ENCODE measurements at places on chromosomes 16 and 17.

DNA sequence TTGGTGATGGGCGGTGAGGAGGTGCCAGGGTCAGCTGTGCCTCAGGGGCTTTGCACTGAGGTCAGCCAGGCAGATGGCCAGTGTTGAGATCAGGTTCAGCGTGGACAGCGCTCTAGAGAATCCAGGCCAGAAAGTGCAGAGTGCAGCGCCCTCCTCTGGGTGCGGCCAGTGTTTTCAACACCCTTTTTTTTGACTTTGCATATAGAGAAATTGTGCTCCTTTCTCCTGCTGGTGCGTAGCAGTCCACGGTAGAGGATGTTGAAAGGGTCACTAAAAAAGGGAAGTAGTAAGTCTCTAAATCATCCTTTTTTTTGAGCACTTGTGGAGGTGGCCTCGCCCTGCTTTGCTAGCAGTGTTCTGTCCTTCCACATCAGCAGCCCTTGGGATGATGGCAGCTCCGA, 53.9 kb downstream of the BANP start:
- H3K4me1 ChIP-seq = no peaks in the 10 kb centered on the region
- no peaks in the 10 kb centered on the region for H3K27me3 ChIP-seq
- DNase-seq = peak; percentile 27
- no peak overlapping the region for H3K27ac ChIP-seq
- H3K36me3 ChIP-seq = peaks cover 6% of the 10 kb centered on the region

GRCh38 chr16:56470232-56470631, 18.9 kb downstream of the OGFOD1 start:
- no peak for DNase-seq
- H3K27me3 ChIP-seq = no peaks in the 10 kb centered on the region
- H3K27ac ChIP-seq = no peak overlapping the region
- no peaks in the 10 kb centered on the region for H3K4me1 ChIP-seq
- H3K36me3 ChIP-seq = peaks cover 80% of the 10 kb centered on the region
- no peak overlapping the region for H3K4me3 ChIP-seq

GRCh38 chr16:2231016-2231931, 5.0 kb upstream of the DNASE1L2 start:
- H3K4me3 ChIP-seq = no peak overlapping the region
- H3K4me1 ChIP-seq = peaks cover 2% of the 10 kb centered on the region
- no peak for DNase-seq
- no peak overlapping the region for H3K27ac ChIP-seq
- H3K27me3 ChIP-seq = no peaks in the 10 kb centered on the region

DNA sequence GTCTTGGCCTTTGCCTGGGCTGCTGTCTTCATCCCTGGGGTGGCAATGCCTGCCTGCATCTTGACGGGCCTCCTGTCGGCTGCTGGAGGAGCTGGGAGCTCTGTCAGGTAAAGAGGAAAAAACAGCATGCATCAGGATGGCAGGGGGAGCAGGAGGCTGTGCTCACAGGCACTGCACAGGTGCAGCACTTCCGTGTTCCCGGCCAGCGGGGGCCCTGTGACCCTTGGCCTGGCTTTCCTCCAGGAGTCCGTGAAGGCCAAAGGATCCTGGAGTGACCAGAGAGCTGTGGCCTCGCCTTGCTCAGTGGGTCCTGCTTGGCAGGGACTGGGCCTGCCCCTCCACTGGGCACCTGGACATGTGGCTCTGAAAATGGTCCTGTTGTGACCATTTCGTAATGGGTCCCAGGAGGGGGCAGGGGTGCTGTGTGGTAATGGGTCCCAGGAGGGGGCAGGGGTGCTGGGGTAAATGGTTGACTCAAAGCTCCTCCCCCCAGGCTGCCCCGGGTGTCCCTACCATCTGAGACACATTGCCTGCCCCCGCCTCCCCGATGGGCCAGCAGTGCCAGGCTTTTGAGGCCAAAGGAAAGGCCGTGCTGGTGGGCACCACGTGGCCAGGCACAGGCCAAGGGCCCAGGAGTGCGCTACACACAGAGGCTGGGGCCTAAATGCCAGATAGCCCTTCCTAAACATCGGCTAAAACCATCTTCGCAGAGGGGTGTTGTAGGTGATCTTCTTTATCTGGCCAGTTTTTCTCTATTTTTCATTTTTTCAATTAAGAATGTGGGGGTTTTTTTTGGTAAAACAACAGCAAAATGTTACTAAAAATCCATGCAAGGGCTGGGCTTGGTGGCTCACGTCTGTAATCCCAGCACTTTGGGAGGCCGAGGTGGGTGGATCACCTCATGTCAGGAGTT, 4.0 kb upstream of the FASN start:
- H3K4me3 ChIP-seq = no peak overlapping the region
- H3K36me3 ChIP-seq = no peaks in the 10 kb centered on the region
- DNase-seq = no peak
- no peaks in the 10 kb centered on the region for H3K27me3 ChIP-seq
- peaks cover 31% of the 10 kb centered on the region for H3K4me1 ChIP-seq

GRCh38 chr17:4510618-4510941, 11.9 kb downstream of the SPNS2 start:
- peaks cover 8% of the 10 kb centered on the region for H3K4me1 ChIP-seq
- H3K27ac ChIP-seq = no peak overlapping the region
- no peaks in the 10 kb centered on the region for H3K36me3 ChIP-seq

DNA sequence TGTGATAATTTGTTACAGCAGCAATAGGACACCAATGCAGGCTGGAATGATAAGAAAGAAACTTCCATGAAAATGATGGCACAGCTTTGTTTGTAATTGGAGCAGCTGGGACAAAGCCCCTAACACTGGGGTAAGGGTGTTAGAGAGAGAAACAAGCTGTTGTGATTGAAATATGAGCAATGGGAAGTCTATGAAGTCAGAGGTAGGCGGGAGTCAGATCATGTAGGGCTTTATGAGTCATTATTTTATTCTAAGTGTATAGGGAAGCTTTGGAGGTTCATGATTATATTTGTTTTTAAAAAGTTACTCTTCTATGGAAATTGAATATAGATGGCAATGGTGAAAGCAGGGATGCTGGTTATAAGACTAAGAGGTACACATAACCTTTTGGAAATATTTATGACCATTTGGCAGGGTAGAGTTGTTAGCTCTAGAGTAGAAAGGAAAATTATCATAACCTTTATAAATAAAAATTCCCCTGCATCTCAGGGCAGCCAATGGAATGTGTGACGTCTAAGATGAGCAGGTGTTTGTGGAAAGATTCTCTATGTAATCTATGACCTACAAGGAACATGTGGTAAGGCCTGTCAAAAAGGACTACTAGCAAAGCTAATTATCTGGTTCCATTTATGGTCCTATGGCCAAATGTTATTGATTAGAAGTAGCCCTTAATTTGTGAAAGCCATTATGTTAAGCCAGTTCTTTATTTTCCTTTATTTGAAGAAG, 85.6 kb downstream of the KCNJ2 start:
- H3K4me1 ChIP-seq = no peaks in the 10 kb centered on the region
- H3K4me3 ChIP-seq = no peak overlapping the region
- DNase-seq = no peak
- H3K27ac ChIP-seq = no peak overlapping the region

DNA sequence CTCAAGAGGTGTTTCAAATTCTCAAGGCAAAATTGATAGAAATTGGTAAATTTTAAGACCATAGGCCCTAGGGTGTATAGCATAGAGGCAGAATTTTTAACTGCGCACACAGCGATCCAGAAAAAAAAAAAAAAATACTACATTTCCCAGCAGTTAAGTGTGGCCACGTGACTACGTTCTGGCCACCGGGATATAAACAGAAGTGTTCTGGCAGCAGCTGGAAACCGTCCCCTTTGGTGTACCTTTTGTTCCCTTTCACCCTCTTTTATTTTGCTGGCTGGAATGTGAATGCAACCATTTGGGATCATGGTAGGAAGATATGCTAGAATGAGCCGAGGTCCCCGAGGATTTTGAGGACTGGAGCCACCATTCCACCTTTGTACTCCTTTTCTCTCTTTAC, 52.7 kb upstream of the AKAP1 start:
- DNase-seq = no peak
- H3K27ac ChIP-seq = peak overlapping the region; percentile 94
- no peak overlapping the region for H3K4me3 ChIP-seq
- no peaks in the 10 kb centered on the region for H3K36me3 ChIP-seq

GRCh38 chr17:76385892-76386786, 1.7 kb downstream of the SPHK1 start:
- peaks cover 3% of the 10 kb centered on the region for H3K4me1 ChIP-seq
- H3K4me3 ChIP-seq = peak overlapping the region; percentile 39
- peak; percentile 89 for DNase-seq
- peaks cover 3% of the 10 kb centered on the region for H3K36me3 ChIP-seq
- peaks cover 13% of the 10 kb centered on the region for H3K27me3 ChIP-seq

GRCh38 chr17:79922116-79922601, 82.9 kb upstream of the CBX4 start:
- H3K36me3 ChIP-seq = no peaks in the 10 kb centered on the region
- no peaks in the 10 kb centered on the region for H3K4me1 ChIP-seq
- no peak overlapping the region for H3K4me3 ChIP-seq
- no peaks in the 10 kb centered on the region for H3K27me3 ChIP-seq

GRCh38 chr17:55086635-55087058, 118.1 kb downstream of the STXBP4 start:
- no peak for DNase-seq
- no peaks in the 10 kb centered on the region for H3K27me3 ChIP-seq
- H3K27ac ChIP-seq = no peak overlapping the region
- no peak overlapping the region for H3K4me3 ChIP-seq

DNA sequence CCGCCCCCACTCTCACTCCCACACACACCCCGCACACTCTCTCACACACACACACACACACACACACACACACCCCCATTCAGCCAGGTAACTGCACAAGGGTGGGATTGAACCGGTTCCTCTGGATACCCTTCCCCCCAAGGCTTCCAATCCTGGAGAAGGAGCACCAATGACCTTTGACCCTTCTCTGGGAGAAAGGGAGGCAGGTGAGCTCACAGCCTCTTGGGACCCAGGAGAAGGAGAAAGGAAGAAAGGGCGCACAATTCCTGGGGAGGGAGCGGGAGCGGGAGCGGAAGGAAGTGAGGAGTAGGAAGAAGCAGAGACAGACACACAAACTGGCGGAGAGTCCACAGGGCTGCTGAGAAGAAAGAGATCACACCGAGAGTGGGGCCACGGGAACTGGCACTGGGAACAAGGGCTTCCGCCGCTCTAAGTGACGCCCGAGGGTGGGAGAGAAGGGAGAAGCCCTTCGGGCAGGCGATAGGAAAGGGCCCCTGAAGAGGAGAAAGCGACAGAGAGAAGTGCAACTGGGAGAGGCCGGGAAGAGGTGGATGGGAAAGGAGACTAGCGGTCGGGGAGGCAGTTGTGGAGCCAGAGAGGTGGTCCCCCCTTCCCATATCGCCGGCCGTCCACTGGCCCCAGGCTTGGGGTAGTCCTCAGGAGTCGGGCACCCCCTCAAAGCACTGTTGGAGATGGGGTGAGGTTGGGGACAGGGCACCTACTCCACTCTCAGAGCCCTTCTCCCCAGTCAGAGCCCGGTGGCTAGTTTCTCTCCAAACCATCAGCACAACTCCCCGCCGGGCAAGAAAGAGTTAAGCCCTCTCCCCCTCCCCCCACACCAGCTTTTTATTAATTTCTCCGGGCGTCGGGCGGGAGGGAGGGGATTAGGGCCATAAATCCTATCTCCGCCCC, 1.3 kb downstream of the SAMD14 start:
- H3K36me3 ChIP-seq = no peaks in the 10 kb centered on the region
- H3K4me3 ChIP-seq = peak overlapping the region; percentile 33
- no peak overlapping the region for H3K27ac ChIP-seq

DNA sequence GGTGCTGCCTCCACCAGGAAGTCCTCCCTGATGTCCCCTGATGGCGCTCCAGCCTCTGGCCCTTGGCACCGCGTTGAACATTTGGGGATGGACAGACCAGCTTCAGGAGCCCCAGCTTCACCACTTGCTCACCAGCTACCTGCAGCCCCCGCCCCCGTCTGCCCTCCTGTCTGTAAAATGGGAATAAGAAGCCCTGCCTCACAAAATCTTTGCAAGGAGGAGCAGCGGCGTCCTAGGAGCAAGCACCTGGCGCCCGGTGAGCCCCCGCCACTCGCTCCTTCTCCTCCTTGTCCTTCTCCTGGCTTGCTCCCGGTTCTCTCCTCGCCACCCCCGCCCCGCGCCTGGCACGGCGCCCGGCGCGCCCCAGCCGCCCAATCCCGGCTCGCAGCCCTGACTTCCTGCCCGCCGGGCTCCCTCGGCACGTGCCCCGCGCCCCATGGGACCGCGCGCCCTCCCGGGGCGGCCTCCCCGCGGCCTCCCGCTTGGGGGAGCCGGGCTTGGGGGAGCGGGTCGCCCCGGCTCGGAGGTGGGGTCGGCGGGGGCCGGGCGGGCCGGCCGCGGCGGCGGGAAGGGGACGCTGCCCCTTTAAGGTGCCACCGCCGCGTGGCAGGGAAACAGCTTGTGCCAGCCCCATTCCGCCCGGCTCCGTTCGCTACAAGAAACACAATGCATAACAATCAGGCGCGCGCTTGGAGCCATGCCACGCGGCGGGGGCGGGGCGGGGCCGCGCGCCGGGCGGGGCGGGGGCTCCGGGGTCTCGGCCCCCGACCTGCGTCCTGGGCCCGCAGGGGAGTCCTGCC, 9.1 kb upstream of the PPP1R1B start:
- peak; percentile 74 for DNase-seq
- H3K27me3 ChIP-seq = peaks cover 92% of the 10 kb centered on the region
- H3K4me1 ChIP-seq = no peaks in the 10 kb centered on the region

DNA sequence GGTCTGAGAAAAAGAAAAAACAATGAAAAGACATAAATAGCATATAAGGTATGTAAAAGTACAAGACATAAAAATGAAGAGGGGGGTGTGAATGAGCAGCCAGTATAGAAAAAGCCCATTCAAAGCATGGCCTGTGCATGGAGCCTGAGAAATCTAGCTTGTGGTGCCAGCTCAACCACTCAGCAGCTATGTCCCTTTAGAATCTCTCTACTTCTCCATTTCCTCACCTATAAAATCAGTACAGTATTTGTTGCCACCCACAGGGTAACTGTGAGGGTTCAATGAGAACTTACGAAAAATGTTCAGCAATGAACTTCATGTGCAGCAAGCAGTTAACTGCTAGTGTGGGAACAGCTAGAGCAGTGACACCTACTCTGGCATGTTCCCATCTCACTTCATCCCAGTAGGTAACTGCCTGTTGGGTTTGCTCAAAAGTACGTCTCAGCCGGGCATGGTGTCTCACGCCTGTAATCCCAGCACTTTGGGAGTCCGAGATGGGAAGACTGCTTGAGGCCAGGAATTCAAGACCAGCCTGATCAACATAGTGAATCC, 15.3 kb downstream of the CYTH1 start:
- H3K4me1 ChIP-seq = no peaks in the 10 kb centered on the region
- H3K27me3 ChIP-seq = no peaks in the 10 kb centered on the region
- no peaks in the 10 kb centered on the region for H3K36me3 ChIP-seq
- no peak for DNase-seq
- H3K27ac ChIP-seq = no peak overlapping the region

- H3K4me3 ChIP-seq = no peak overlapping the region
- H3K4me1 ChIP-seq = peaks cover 8% of the 10 kb centered on the region
- H3K27ac ChIP-seq = no peak overlapping the region
- no peak for DNase-seq
- H3K36me3 ChIP-seq = no peaks in the 10 kb centered on the region
These were observed 34.6 kb downstream of the RGS9 start for GRCh38 chr17:65171752-65172151.

GRCh38 chr17:4505187-4505586, 6.5 kb downstream of the SPNS2 start:
- no peaks in the 10 kb centered on the region for H3K4me1 ChIP-seq
- no peaks in the 10 kb centered on the region for H3K36me3 ChIP-seq

GRCh38 chr17:78124081-78124835, 4.3 kb downstream of the TMC6 start:
- no peak overlapping the region for H3K27ac ChIP-seq
- H3K4me1 ChIP-seq = peaks cover 14% of the 10 kb centered on the region
- no peaks in the 10 kb centered on the region for H3K27me3 ChIP-seq
- H3K36me3 ChIP-seq = peaks cover 19% of the 10 kb centered on the region

- no peaks in the 10 kb centered on the region for H3K27me3 ChIP-seq
- H3K36me3 ChIP-seq = peaks cover 16% of the 10 kb centered on the region
- no peak overlapping the region for H3K4me3 ChIP-seq
- peaks cover 14% of the 10 kb centered on the region for H3K4me1 ChIP-seq
- no peak for DNase-seq
These were observed 4.2 kb downstream of the DUSP3 start for GRCh38 chr17:43774304-43775250.

Measured in cardiac muscle cell (in vitro differentiated cells and primary cell).